ENCODE measurements at places on chromosomes 2 and 18. TPM values are rescaled to one million over a fixed set of nuclear protein-coding genes. Genes with fewer than 3 reads are reported as not detected.

Gene RGPD4
- total RNA-seq: 0.07 TPM

Gene TYW5
- 9.7 TPM for total RNA-seq

Gene CNOT9
- 45.1 TPM for total RNA-seq

Gene C2orf81
- 2.8 TPM for total RNA-seq

Gene CPO
- total RNA-seq: not detected

Gene AGBL5
- 30.1 TPM for total RNA-seq

Gene FER1L5
- total RNA-seq: not detected

Gene CFC1
- not detected for total RNA-seq

Gene C2orf80
- total RNA-seq: not detected

Gene SRD5A2
- not detected for total RNA-seq

Gene C18orf54
- total RNA-seq: 3.6 TPM

Gene ZDBF2
- total RNA-seq: 0.86 TPM

Gene DLX1
- 3.5 TPM for total RNA-seq

Gene HRH4
- total RNA-seq: not detected

Gene RGPD3
- 0.19 TPM for total RNA-seq

Gene TPO
- 0.15 TPM for total RNA-seq

Gene THSD7B
- total RNA-seq: not detected

Gene SULT1C4
- not detected for total RNA-seq

Gene GPR155
- 0.29 TPM for total RNA-seq

Gene KIAA2012
- total RNA-seq: not detected

Gene DBI
- total RNA-seq: 405 TPM

Gene IL1A
- 0.15 TPM for total RNA-seq

Gene VSNL1
- not detected for total RNA-seq

Gene ZSWIM2
- not detected for total RNA-seq

Gene ASB18
- not detected for total RNA-seq

Gene RND3
- total RNA-seq: 56.9 TPM

Gene COL4A3
- total RNA-seq: 0.65 TPM

Gene HOXD10
- total RNA-seq: 7.0 TPM

Gene RGPD8
- total RNA-seq: 4.6 TPM

Gene PLEKHM3
- 3.3 TPM for total RNA-seq

Gene UGT1A3
- 0.13 TPM for total RNA-seq

Gene FHOD3
- 2.8 TPM for total RNA-seq

Gene PTPRN
- 1.3 TPM for total RNA-seq

Gene COLEC11
- total RNA-seq: 0.67 TPM

Gene NPHP1
- 8.0 TPM for total RNA-seq

Gene RESP18
- not detected for total RNA-seq

Gene PSMG2
- 74.4 TPM for total RNA-seq

Gene EPAS1
- 93.0 TPM for total RNA-seq

Gene OTX1
- 3.5 TPM for total RNA-seq

Gene SCN7A
- total RNA-seq: not detected

Gene LOXHD1
- total RNA-seq: not detected

Gene WDR12
- total RNA-seq: 85.8 TPM

Gene CAVIN2
- 10.3 TPM for total RNA-seq

Gene SERPINB11
- total RNA-seq: not detected

Gene TUBB8B
- not detected for total RNA-seq

Gene NTSR2
- not detected for total RNA-seq

Gene SLC11A1
- total RNA-seq: 0.24 TPM

Gene MAP3K19
- not detected for total RNA-seq

Gene POTEI
- 0.01 TPM for total RNA-seq

Gene IL36RN
- 0.06 TPM for total RNA-seq

Gene GCG
- not detected for total RNA-seq

Data from A549 treated with CpdA at 1 μM for 4 hours (cell line).